ENCODE measurements at places on chromosomes 3 and 15.

- DNase-seq, result no peak
Measured at GRCh38 chr15:48560321-48561051, 85.0 kb downstream of the FBN1 start.

DNA sequence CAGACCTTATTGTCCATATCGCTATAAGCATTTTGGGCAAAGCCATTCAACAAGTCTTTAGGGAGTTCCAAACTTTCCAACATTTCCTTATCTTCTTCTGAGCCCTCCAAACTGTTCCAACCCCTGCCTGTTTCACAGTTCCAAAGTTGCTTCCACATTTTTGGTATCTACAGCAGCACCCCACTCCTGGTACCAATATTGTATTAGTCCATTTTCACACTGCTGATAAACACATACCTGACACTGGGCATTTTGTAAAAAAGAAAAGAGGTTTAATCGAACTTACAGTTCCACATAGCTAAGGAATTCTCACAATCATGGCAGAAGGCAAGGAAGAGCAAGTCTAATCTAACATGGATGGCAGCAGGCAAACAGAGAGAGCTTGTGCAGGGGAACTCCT lies 834.1 kb upstream of the GBE1 start:
- DNase-seq, result no peak

DNA sequence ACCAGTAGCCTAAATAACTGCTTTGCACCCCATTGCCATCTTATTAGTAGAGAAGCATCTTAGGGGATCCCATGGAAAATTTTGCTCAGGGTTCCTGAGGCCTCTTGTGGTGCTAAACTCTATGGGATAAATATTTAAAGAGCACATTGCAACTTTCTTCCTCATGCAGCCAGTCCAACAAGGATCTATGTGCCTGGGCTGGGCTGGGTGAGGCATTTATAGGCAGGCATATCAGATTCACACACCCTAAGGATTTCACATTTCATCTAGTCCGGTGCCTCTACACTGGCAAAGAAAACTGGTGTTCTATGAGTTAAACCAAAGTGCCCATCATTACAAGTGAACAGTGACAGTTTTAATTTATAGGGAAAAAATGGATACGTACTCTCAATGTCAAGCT lies 512.3 kb downstream of the EDEM1 start:
- DNase-seq, result no peak

GRCh38 chr15:89164712-89165211 lies 56.6 kb downstream of the RLBP1 start:
- DNase-seq, result no peak

- no peak for DNase-seq
Measured at GRCh38 chr15:60442763-60443162, 36.2 kb downstream of the ICE2 start.

All from RKO (cell line).